ENCODE measurements at places on chromosomes 2 and 18.

DNA sequence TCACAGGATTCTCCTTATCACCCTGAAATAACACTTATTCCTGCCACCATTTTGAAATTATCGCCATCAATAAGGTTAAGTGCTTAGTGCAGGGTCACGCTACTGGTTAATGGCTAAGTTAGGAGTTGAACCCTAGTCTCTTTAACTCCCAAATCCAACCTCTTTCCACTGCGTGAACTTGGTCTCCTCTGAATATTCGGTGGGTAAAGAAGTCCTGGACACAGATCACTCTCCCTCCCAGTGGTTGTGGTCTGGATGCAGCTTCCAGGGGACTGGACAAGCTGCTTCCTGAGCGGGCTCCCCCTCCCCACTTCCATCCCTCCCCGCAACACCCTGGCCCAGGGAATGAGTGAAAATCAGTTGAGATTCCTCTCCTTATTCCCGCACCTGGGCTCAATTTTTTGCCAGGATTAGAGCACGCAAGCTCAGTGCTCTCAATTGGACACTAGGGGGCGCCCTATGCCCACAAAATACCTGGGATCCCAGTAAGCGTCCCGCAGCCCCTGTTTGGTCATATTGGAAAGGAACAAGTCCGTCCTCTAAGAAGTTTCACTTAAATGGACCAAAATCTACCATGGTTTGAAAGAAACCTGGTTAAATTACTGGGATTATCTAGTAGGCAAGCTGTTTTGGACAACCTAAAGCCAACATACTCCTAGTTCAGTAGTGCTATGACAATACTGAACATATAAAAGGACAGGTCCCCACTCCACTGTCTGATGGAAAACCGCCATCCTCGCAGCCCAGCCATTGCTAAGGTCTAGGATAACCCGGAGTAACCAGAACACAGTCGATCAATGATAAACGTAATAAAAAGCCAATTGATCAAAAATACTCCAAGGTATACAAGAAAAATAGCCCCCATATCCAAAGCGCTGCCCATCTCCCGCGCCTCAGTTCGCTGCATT is 40.4 kb downstream of the DHRS9 start:
- DNase-seq, result peak; percentile 85

DNA sequence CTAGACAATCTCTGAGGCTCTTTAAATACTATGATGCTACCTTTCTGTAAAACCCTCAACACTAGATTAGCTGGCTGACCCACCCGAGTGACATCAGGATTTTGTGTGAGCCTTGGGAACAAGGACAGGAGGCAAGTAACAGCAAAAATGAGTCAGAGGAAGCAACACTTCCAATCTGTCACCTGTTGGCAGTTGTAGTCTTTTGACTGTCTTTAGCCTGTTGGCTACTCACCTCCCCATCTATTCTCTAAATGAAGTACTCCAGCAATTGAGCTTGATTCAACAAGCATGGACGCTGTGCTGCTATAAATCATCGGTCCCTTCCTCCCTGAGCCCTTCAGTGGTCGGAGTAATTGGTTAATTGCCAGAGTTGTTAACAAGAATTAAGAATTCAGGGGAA is 898.7 kb downstream of the BCL11A start:
- DNase-seq, result no peak

GRCh38 chr2:46780411-46780800 is 135.2 kb downstream of the MCFD2 start:
- DNase-seq, result no peak

GRCh38 chr2:147363181-147363580 is 481.6 kb upstream of the ACVR2A start:
- no peak for DNase-seq

DNA sequence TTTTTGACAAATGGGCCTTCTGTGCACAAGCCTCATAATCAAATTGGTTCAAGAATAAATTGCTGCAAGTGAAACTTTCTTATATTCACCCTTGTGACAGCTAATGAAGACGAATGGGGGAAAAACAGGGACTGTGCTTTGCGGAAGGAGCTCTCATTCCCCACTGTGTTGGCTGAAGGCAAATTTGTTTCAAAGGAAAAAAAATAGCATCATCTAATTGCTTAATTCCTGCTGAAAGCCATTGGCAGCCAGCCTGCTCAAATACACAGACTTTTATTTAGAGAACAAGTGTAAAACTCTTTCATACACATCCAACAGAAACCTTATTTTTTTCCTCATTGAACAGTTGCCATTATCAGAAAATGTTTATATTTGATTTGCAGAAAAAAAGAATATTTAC is 172.3 kb downstream of the ARL6IP6 start:
- DNase-seq, result no peak

DNA sequence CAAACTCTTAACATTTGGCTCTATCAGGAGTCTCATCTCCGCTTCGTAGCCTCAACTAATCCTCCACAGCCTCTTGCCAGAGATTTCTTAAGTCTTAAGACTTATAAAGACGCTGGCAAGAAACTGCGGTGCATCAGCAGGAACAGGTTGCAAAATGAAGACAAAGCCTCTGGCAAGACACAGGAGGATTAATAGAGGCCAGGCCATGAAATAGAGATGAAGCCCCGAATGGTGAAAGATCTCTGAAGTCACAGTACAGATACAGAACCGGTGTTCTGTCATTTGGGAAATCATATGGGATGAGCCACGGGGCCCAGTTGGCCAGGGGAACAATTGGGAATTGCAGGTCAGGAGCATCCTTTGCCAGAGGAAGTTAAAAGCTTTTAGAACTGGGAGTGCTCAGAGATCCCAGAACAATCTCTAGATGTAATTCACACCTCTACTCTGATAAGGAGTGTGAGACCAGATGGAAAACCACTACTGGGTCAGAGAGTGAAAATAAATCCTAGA is 190.9 kb upstream of the FOSL2 start:
- no peak for DNase-seq

DNA sequence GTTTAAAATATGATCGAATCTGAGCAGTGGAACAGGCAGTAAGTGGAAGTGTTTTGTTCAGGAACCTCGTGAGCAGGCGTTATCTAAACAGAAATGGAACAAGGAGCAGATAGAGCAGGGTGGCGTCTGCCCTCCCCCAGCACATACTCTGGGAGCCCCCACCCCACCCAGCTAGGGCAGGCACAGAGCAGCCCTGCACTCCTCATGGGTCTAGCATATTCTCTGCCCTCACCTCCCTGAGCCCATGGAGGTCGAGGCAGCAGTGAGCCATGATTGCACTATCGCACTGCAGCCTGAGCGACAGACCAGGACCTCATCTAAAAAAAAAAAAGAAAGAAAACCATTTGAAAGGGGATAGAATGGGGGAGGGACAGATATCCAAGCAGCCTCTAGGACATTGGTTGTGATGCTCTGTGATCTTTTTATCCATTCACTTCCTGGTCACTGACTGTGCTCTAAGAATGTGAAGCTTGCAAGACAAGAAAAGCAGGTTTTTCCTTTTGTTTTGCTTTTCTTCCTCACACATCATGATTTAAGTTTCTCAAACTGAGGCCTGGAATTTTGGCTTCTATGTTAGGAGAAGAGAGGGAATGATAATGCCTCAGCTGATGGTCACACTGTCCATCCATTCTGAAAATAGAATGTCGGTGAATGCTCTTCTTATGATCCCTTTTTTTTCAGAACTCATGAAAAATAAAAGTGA is 3.1 kb downstream of the MLPH start:
- DNase-seq, result no peak

DNA sequence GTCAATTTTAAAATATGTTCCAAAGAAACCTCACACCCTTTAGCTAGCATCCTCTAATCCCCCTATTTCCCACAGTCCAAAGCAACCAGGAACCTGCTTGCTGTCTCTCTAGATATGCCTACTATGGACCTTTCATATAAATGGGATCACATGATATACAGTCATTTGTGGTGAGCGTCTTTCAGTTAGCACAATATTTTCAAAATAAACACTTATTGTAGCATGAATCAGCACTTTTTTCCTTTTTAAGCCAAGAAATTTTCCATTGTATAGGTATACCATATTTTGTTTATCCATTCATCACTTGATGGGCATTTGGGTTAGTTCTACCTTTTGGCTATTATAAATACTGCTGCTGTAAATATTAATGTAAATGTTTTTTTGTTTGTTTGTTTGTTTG is 223.0 kb upstream of the DOK6 start:
- DNase-seq, result no peak

GRCh38 chr2:23248667-23249066 is 136.3 kb upstream of the KLHL29 start:
- DNase-seq, result no peak

DNA sequence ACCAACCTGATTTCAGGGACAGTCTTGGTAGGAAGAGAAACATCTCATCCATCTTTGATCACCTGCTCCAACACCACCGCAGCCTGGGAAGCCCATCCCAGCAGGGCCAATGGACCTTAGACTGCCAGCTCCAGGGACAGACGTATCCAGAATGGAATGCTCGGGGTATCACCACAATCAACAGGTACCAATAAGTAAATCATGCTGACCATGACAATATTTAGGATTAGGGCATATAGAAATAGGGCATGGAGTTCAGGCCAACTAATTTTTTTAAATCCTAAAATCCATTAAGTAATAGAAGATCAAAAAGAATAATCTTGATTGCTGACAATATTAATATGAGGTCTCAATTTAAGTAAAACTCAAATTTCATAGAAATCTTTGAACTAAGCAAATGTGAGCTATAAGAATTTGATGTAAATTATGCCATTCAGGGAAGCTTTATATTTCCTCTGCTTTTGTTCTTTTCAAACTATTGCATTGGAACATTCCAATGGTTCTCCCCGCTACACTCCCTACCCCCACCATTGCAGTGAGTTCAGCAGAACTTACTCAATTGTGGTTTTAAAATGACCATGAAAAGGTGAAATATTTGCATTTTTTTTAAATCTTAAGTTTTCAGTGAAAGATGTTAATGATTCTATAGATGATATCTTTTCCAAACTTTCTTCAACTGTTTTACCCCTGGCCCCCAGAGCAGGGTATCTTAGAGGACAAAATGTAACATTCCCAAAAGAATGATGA is 138.6 kb downstream of the DNER start:
- no peak for DNase-seq

- DNase-seq, result no peak
Measured at GRCh38 chr2:180747728-180748127, 232.7 kb upstream of the UBE2E3 start.

DNA sequence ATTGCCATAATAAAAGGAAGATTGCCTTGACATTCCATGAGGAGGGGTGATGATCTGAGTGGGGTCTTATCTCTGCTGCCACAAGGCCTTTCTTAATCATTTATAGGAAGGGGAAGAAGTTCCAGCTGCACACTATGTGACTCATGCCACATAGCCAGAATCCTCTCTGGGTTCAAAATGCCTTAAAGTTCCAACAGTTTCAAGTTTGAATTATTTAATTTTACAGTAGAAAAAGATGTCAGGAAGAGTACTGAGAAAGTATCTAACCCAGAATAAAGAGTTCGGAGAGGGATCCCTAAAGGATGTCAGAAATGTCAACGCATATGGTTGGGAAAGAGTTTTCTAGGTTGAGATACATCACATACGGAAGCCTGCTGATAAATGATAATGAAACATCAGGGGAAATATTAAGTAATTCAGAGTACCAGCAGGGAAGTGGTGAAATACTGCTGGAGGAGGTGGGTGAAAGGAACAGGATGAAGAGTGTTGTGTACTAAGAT is 999.9 kb downstream of the TSN start:
- no peak for DNase-seq

DNA sequence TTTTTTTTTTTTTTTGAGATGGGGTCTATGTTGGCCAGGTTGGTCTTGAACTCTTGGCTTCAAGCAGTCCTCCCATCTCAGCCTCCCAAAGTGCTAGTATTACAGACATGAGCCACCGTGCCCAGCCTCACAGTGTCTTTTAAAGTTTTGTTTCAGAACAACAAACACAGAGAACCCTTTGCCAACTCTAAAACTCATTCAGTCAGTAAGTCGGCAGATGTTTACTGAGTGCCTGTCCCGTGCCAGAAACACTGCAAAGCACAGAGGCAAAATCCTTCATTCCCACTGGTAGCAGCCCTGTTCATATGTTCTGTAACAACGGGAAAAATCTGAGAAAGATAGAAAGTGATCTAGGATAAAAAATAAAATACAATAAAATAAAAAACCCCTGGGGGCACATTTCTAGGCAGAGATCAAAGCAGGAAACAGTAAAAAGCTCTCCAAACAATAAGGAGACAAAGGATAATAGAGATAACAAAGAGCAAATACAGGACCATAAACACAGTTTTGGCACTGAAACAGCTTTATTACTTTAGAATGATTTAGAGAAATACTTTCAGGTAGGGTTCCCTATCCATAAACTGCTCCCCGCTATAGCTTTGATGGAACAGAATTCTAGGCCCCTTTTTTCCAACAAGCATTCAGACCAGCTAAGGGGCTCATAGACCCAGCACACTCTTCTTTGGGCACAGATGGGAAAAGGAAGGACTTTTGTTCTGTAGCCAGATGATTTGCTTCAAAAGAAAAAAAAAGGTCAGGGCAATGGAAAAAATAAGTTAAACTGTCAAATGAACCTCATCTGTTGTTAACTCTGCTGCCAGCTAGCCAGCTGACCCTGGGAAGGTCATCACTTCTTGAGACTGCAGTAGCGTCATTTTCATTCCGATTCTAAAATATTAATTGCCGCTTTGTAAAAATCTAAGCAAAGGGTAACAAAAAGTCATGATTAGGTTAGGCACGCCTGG is 212.3 kb downstream of the CDH20 start:
- DNase-seq, result no peak

DNA sequence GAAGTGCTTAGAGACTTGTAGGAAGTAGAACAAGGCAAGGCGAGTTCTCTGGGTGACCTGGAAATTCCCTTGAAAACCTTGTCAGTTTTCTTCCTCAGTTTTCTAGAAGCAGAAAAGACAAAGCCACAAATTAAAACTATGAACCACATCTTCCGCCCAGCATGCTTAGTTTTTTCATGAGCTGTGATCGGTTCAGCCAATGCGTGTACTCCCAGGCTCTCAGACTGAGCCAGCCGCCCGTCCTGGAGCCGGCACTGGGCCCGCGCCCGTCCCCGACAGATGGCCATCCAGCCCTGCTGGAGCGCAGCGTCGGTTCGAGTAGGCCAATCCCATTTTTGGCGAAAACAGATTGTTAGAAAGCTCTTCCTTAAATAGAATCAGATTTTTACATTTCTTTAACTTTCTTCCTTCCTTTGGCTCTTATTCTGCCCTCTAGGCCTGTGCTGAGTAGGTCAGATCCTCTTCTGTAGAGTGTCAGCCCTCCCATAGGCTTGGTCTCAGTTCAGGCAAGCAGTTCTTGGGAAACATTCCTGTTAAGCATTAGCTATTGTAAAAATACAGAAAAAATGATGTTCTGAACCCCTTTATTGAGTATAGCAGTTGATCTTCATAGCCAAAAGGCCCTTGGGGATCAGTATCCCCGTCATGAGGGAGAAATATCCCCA is 112.5 kb downstream of the NCK2 start:
- DNase-seq, result peak; percentile 50

Measured in activated CD8-positive, alpha-beta T cell treated with anti-CD3 and anti-CD28 coated beads, Interleukin-2, amount 10 ng/mL, durations not matched to agents 7 days and 5 days (primary cell).